8988T (cell line): ENCODE measurements at places on chromosomes 6 and 20.

- no peak for DNase-seq
Measured at GRCh38 chr6:82711971-82712370, 348.4 kb downstream of the TPBG start.

DNA sequence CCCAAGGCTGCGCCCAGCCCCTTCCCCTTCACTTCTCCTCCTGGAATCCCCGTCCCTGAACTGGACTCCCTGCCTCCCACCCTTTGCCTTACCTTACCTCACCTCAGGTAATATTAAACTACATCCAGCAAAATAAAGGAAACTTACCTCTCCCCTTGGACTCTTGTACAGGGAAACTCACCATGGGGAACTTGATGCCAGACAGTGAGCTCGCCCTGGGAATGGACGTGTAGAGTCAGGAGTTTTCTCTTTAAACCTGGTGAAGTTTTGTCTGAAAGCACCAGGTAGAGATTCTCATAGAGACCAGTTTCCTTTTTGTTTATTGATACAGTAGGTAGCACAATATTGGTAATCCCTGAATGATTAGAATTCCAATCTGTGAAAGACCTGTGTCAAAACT is 544 bp upstream of the HLA-C start:
- no peak for DNase-seq

DNA sequence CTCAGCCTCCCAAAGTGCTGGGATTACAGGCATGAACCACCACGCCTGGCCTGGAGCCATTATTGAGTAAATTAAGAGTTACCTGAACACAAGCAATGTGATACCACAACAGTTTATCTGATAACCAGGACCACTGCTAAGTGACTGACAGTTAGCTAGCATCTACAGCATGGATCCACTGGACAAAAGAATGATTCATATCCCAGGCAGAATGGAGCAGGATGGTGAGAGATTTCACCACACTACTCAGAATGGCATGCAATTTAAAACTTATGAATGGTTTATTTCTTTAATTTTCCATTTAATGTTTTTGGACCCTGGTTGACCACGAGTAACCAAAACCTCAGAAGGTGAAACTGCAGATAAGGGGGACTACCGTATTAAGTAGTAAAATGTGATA is 48.6 kb downstream of the RALGAPA2 start:
- DNase-seq, result no peak

DNA sequence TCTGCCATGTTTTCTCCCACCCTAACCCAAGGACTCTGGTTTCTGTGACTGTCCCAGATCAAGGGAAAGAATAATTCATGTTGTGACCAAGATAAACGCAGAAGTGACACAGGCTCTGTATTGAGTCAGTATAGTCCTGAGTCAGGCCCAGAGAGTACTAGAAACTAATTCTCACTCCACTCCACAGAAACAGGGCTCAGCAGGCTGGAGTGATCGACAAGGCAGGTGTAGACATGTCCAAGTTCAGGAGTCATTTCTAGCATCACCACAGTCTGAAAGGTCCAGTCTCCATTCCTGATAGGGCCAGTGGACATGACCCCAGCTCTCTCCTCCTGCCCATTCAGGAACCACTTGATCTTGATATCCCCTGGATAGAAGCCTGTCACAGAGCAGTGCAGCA is 2.7 kb downstream of the HLA-DOB start:
- no peak for DNase-seq

- DNase-seq, result no peak
Measured at GRCh38 chr6:98832284-98833056, 1.9 kb upstream of the POU3F2 start.

- no peak for DNase-seq
Measured at GRCh38 chr6:99816795-99817194, 177.2 kb downstream of the MCHR2 start.

DNA sequence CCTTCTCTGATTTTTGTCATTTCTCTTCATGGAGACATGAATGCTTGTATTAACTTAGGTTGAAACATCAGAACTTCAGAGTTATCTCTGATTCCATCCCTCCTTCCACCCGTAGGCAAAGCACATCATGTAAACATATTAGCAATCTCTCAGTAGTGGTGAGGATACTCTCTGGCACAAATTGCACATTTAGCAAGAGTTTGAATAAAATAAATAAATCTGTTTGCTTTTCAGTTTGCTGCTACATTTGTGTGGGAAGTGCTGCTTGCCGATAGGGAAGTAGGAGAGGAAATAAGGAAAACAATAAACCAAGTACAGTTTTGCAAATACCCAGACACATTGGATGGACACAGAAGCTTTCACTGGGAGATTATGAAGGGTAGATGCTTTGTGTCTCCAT is 359.0 kb downstream of the BCKDHB start:
- no peak for DNase-seq

DNA sequence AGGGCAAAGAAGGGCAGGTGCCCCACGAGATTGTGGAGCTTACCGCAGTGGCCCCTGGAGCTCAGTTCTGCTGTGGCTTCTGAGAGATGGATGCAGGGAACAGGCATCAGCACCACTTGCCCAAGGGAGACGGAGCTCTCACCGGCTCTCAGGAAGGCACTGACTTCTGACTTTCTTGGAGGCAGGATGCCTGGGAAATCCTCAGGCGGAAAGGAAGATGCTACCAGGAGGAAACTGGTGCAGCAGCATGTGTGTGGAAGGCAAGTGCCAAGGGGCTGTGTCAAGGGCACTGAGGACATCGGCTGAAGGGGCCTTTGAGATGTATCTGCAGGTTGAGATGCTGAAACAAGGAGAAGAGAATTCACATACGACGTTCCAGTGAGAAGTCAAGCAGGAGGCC is 64.0 kb downstream of the FOXA2 start:
- DNase-seq, result no peak

GRCh38 chr6:1091900-1092299 is 220.0 kb upstream of the FOXQ1 start:
- no peak for DNase-seq

DNA sequence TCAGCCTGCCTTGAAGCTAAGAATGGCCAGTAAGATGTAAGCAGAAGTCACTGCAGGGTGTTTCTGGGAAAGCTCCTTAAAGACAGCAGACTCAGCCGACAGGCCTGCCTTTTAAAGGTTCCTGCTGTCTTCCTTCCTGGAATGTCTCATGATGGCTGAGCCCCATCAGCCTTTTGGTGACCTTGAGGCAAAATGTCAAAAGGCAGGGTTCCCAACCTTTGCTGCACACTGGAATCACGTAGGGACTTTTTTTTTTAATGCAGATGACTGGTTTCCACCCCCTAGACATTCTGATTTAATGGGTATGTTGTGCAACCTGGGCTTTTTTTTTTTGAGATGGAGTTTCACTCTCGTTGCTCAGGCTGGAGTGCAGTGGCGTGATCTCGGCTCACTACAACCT is 11.6 kb downstream of the MDGA1 start:
- DNase-seq, result no peak

GRCh38 chr6:146770965-146771735 is 172.4 kb downstream of the ADGB start:
- no peak for DNase-seq

- DNase-seq, result no peak
Measured at GRCh38 chr6:150177952-150178520, 35.2 kb downstream of the PPP1R14C start.

GRCh38 chr6:95935736-95936135 is 80.0 kb upstream of the FUT9 start:
- no peak for DNase-seq

DNA sequence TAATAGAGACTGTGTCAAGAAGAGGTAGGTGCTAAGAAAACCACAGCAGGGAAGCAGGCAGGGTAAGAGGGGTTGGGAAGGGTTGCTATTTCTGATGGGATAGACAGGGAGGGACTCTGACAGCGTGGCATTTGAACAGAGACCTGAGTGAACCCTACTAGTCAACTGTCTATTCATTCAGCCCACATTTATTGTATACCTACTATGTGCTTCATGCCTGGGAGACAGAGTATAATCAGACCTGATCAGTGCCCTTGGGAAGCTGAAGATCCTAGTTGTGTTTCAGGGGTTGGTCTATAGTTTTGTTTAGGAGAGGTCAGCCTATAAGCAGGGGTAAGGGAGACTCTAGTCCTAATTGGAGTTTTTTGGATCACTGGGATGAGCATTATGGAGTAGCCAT is 14.9 kb upstream of the CAPN11 start:
- no peak for DNase-seq

- DNase-seq, result no peak
Measured at GRCh38 chr20:10848810-10849370, 175.1 kb upstream of the JAG1 start.

DNA sequence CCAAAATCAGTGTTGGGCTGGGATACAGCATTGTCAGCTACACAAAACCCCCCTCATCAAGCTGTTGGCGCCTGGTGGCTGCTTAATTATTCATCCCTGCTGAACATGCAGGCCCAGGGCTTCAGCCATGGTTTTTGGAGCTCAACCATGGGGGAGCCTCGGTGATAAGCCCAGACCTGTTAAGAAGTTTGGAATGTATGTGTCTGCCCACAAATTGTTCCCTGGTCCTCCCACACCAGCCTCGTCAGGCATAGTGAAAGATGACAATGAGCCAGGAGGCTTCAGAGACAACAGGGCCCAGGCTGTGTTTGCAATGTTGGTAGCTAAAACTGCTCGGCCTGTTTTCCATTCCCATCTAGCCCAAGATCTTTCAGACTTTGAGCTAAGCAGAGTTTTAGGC is 34.8 kb upstream of the SIRPA start:
- DNase-seq, result no peak

DNA sequence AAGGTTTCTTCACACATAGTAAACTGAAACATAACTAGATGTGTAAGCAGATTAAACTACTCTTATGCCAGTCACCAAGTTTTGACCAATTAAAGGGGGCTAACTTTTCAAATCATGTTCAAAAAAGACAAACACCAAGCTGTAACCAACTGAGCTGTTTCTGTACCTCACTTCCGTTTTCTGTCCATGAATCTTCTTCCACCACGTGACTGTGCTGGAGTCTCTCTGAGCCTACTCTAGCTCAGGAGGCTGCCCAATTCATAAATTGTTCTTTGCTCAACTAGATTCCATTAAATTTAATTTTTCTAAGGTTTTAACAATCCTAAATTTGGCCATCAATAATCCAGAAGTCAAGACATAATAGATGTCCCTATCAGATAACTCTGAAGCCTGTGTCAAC is 229.4 kb downstream of the FNDC1 start:
- no peak for DNase-seq

DNA sequence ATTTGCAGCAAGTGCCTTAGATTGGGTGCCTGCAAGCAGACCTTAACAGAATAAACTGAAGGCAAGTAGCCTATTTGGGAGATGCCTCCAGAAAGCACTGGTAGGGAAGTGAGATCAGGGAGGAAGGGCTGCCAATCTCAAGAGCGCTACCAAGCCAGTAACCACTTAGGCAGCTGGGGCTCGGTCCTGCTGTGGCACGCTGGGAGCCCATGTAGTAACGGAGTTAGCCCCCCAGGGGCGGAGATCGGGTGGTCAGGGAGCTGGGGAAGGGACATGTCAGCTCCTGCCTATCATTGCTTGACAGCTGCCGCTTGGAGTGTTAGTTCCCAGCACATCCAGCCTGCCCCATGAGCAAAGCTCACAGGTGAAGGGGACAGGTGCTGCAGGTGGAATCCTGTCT is 127.0 kb downstream of the CEBPB start:
- DNase-seq, result no peak

DNA sequence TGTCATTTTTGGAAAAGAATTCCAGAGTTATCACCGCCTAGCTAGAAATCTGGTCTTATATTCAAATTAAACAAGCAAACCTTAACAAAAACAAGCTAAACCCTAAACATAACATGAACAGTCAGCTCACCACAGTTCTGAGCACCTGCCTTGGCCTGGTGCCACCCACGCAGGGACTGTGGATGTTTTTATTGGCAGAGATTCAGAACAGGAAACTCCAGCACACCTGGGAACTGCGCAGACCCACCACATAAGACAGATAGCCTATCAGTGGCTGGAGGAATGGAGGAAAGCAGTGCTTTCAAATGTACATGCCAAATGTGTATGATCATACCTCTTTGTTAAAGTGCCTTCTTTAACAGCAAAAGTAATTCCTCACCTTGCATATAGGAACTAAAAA is 8.9 kb downstream of the SLC16A10 start:
- DNase-seq, result no peak

GRCh38 chr6:71523548-71523947 is 234.9 kb downstream of the OGFRL1 start:
- no peak for DNase-seq

DNA sequence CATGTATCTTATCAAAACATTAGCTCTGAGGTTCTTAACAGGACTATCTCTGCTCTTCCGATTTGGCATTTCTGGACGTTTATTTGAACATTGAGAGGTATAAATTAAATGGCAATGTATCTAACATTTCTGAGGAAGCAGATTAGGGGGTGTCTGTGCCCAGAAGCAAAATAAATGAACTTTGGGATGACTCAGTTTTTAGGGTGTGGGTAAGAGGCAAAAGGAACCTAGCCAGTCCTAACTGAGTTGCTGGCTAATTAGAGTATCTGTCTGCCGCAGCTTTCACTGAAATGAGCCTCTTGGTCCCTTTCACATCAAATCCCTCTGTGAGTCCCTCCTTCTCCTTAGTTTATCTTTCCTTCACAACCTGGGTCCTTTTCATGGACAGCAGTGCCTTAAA is 1.1 kb downstream of the RNF144B start:
- no peak for DNase-seq

DNA sequence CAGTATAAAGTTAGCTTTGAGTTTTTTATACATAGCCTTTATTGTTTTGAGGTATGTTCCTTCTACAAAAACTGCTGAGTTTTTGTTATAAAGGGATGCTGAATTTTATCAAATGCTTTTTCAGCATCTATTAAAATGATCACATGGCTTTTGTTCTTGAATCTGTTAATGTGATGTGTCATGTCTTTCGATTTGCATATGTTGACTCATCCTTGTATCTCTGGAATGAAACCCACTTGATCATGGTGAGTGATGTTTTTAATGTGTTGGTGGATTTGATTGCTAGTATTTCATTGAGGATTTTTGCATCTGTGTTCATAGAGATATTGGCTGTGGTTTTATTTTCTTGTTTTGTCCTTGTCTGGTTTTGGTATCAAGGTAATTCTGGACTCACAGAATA is 24.7 kb upstream of the BLCAP start:
- DNase-seq, result no peak

- DNase-seq, result no peak
Measured at GRCh38 chr6:147244832-147245231, 40.6 kb downstream of the STXBP5 start.

DNA sequence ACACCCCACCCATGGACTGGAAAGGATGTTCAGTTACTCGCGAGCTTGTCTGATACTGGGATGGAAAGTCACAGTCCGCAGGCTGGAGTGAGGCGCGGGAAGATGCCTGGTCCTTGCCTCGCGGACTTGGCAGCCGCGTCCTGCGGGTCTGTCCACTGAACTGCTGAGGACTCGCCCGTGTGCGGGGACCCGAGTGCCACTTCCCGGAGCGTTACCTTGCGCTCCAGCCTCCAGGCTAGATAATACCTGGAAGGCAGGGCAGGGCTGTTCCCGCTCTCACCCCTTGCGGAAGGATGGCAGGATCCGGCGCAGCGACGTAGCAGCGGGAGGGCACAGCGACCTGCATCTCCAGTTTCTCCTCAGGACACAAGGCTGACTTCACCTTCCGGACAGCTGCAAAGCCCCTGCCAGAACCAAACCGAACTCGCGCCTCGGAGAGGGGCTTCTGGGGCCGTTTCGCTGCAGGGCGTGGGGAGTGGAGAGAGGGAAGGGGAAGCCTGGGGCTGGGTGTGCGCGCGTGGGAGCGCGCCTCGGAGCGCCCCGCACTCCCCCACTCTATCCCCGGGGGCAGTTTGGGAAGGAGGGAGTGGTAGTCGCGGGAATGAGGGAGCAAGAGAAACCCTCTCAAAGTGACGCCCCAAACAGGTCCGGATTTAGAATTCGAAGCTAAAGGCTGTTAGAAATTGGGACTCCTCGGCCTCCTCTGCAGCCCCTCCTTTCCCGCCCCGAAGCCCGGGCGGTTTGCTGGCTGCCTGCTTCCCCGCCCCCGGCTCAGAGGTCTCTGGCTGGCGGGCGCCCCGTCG is at the start of gene KCNQ5:
Gene KCNQ5, plus strand, starts transcription at position 774 of the 803 bp plus-strand sequence.
- no peak for DNase-seq
